ENCODE measurements at places on chromosomes 2 and 18.

- no peak for DNase-seq
Observed at GRCh38 chr2:198749364-198749763, 708.4 kb downstream of the SATB2 start.

DNA sequence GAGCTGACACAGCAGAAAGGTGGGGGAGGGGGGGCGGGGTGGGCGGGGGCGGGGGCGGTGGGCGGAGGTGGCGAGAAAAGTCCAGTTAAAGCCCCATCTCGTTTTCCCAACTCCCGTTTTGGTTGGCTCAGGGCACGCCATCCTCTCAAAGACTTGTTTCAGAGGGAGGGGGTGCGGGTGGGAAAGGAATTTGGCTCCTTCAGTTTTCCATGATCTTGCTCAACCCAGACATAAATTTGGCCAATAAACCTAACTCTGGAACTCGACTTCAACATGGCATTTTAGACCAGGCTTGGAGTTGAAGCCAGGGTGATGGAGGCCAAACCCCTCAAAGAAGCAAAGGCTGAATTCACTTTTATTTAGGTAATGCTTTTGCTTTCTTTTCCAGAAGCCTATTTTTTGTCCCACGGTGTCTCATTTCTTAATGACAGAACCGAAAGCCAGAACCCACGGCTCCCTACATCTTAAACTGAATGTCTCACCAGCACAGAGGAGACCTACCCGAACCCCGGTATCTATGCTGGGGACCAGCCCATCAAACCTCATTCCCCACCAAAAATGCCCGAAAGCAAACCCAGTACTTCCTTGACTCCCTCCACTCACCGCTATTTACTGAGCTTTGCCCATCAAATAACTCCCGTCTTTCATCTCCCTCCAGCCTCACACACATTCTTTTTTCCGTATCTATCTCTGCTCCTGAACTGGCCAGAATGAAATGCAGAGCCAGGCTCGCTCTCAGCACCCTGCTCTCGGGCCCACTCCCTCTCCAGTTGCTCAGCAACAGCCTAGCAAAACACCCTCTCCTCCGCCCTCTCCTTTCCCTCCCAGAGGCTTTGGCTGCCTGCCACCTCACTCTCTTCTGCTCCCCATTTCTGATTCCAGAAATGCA is 4.3 kb downstream of the IGFBP5 start:
- DNase-seq, result peak; percentile 54

- DNase-seq, result no peak
Observed at GRCh38 chr2:233079953-233080835, 20.1 kb downstream of the INPP5D start.

DNA sequence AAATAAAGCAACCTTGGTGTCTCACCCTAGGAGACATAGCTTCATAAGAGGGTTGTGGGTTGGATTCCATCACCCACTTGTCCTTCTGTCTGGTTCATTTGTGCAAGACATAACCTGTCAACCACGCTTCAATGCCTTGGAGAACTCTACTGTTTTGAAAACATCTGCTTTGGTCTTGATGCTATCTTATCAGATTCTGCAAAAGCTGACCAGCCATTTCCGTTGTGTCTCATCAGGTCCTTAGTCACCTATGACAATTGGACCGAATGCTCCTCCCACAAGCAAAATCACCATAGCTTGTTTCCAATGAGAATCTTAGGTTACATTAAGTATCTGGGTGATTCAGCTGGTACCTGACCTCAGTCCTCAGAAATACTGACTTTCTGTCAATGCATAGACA is 35.4 kb downstream of the STAT4 start:
- DNase-seq, result no peak

DNA sequence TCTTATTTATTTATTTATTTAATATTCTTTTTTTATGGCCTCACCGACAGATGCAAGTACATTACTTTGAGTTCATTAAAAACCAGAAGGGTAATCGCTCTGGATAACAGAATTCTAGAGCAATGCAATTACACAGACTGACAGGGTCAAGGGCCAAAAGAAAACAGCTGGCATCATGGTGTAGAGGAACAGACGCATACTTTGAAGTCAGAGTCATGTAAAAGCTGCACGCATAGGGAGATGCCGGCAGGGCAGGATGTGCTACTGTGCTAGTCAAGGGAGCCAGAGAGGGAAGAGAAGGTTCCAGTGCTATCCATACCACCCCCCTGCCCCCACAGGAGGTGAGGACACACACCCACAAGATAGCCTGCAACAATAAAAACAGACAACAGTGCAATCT is 115.2 kb upstream of the TFCP2L1 start:
- no peak for DNase-seq

DNA sequence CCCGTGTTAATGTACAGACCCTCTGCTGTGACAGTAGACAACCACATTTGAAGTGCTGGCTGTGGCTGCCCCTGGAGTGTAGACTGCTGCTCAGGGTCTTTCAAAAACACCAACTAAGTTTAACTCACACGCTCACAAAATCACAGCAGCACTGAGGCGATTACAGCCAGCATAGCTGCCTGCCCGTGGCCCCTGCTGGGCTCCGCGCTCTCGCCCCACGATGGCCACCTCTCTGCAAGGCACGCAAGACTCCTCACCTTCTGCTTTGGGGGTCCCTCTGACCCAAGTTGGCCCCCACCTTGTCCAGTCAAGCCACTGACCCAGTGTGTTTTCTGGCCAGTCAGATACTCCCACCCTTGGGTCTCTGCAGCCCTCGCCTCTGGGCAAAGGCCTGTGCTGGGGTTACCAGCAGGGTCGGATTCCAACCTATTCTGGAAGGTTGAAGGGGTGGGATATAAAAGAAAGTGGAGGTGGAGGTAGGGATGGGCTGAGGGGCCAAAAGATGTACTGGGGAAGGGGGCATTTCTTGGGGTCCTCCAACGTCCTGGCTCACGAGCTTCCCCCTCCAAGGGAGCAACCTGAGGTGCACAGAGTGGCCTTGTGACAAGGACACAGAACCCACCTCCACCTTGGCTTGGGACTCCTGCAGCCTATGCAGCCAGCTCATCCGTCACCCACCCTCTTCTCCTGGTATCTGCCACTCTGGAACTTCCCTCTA is 2.9 kb upstream of the B3GNT7 start:
- no peak for DNase-seq

- DNase-seq, result no peak
Observed at GRCh38 chr2:202965810-202966460, 48.7 kb upstream of the NBEAL1 start.

GRCh38 chr2:3319745-3320566 is 57.7 kb downstream of the EIPR1 start:
- no peak for DNase-seq

DNA sequence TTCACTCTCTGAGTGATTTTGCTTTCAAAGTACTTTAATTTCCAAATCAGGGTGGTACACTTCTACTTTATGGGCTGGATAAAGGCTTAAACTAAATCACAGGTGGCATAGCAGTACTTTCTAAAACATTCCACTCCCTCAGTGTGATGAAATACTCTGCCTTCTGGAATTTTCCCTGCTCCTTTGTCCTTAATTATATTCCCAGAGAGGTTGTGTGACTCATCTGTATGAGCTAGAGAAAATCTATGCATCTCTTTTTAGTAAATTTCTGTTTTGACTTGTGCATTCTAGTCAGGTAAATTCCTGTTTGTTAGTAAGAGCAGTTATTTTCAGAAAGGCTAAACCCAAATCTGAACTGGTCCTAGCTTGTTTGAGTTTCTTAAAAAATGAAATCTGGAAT is 29.0 kb upstream of the PLA2R1 start:
- no peak for DNase-seq

GRCh38 chr2:13141315-13141714 is 424.6 kb downstream of the TRIB2 start:
- DNase-seq, result no peak

Measured in neuronal stem cell (in vitro differentiated cells).